A549 treated with Mapracorat at 1 μM for 4 hours (cell line): ENCODE measurements at places on chromosomes 16 and 17. TPM values are rescaled to one million over a fixed set of nuclear protein-coding genes. Genes with fewer than 3 reads are reported as not detected.

CHD9 gene
- total RNA-seq = 11.3 to 18.5 TPM (median 16.2 TPM) in 5 replicates

KRT20 gene
- total RNA-seq = 0.17 to 0.45 TPM (median 0.26 TPM) in 5 replicates

ZG16 gene
- not detected in 5 replicates for total RNA-seq

NUP88 gene
- total RNA-seq = 76.6 to 112 TPM (median 81.3 TPM) in 5 replicates

MGAT5B gene
- 15.2 to 23.1 TPM (median 22.1 TPM) in 5 replicates for total RNA-seq

RNF40 gene
- 66.6 to 85.9 TPM (median 80.0 TPM) in 5 replicates for total RNA-seq

FOXN1 gene
- total RNA-seq = 0.04 to 0.08 TPM (median 0.06 TPM) in 3 of 5 replicates, not detected in the others

RAMP2 gene
- 0.63 to 1.7 TPM (median 0.90 TPM) in 5 replicates for total RNA-seq

OTOP3 gene
- total RNA-seq = not detected in 5 replicates

SLC38A7 gene
- 17.7 to 19.9 TPM (median 18.6 TPM) in 5 replicates for total RNA-seq
